ENCODE measurements at places on chromosomes 16 and 17. TPM values are rescaled to one million over a fixed set of nuclear protein-coding genes. Genes with fewer than 3 reads are reported as not detected.

- no peak for DNase-seq
These were observed 116.3 kb upstream of the MAF start for GRCh38 chr16:79716645-79717332.

DNA sequence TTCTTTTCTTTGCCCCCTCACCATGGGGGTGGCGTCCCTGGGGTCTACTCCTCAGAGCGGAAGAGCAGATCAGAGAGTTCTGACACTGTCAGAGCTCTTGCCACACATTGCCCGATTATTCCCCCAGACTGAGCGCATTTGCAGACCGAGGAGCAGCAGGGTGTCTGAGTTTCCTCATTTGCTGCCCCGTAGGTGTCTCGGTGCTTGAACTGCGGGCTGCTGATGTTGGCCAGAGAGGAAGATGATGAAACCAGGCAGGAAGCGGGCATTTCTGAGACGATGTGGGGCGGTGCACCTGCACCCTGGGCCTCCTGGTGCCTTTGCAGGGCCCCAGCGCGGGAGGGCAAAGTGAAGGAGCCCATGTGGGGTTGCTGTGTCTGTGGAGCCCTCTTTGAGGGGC, 55.2 kb downstream of the ARSG start:
- no peak for DNase-seq

- DNase-seq: no peak
These were observed 5.0 kb downstream of the ARHGEF15 start for GRCh38 chr17:8314797-8315763.

GRCh38 chr16:89230255-89230654, 12.8 kb downstream of the ZNF778 start:
- no peak for DNase-seq

DNA sequence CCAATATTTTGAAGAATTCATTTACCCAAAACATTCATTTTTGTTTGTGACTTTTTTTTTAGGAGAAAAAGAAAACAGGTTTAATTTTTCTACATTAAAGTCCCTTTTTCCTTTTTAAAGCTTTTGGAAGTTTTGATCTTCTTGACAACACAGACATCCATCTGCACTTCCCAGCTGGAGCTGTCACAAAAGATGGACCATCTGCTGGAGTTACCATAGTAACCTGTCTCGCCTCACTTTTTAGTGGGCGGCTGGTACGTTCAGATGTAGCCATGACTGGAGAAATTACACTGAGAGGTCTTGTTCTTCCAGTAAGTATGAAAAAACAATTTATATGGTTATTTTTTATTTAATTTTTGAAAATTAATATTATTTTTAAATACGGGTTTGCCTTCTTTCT, 37.2 kb downstream of the SIAH1 start:
- no peak for DNase-seq

DNA sequence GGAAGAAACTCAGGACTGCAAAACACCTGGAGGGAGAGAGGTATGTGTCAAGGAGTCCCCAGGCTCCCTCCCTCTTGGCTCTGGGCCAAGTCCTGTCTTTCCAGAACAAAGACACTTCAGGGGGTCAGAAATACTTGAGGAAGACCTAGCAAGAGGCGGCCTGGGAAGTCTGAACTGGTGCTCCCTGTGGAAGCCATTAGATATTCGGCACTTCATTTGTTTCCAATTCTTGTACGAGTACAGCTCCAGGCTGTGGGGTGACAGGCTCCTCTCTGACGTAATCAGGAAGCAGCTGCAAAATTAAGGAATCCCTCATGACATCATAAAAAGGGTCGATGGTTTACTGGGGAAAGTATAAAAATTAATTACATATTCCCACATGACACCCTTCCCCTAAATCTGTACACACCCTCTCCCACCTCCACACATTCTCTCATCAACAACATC, 108.7 kb downstream of the SMG6 start:
- no peak for DNase-seq

DNA sequence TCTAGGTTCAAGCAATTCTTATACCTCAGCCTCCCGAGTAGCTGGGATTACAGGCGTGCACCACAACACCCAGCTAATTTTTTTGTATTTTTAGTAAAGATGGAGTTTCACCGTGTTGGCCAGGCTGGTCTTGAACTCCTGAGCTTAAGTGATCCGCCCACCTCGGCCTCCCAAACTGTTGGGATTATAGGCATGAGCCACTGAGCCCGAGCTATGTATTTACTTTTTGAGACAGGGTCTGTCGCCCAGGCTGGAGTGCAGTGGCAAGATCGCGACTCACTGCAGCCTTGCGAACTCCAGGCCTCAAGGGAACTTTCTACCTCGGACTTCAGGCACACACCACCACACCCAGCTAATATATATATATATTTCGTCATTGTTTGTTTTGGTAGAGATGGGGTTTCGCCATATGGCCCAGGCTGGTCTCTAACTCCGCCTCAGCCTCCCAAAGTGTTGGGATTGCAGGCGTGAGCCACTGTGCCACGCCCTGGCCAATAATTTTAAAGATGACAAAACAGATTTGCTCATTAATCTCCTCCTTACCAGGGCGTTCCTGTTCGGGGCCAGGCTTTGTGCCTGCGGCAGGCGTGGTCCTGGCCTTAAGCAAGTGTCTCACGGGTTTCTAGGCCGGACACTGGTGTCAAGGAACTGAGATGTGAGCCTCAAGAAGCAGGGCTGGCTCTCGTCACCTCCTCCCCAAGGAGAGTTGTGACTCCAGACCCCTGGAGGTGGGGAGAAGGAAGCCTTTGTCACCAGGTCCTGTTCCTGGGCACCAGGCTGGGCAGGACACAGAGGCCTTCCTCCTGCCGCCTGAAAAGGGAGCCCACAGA, 4.3 kb upstream of the NPW start:
- no peak for DNase-seq

DNA sequence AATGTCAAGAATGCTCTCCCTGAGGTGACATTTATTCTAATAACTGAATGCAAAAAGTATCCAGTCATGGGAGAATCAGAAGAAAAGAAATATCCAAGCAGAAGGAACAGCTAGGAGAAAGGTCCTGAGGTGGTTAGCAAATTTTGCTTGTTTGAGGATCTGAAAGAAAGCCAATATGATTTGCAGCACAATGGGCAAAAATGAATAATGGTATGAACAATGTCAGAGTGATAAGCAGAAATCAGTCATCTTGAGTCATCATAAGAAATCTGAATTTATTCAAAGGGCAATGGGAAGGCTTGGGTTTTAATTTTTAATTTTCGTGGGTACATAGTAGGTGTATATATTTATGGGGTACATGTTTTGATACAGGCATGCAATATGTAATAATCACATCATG, 68.5 kb downstream of the BRIP1 start:
- no peak for DNase-seq

- DNase-seq: no peak
These were observed 66.5 kb downstream of the RBFOX3 start for GRCh38 chr17:79544142-79544914.

DNA sequence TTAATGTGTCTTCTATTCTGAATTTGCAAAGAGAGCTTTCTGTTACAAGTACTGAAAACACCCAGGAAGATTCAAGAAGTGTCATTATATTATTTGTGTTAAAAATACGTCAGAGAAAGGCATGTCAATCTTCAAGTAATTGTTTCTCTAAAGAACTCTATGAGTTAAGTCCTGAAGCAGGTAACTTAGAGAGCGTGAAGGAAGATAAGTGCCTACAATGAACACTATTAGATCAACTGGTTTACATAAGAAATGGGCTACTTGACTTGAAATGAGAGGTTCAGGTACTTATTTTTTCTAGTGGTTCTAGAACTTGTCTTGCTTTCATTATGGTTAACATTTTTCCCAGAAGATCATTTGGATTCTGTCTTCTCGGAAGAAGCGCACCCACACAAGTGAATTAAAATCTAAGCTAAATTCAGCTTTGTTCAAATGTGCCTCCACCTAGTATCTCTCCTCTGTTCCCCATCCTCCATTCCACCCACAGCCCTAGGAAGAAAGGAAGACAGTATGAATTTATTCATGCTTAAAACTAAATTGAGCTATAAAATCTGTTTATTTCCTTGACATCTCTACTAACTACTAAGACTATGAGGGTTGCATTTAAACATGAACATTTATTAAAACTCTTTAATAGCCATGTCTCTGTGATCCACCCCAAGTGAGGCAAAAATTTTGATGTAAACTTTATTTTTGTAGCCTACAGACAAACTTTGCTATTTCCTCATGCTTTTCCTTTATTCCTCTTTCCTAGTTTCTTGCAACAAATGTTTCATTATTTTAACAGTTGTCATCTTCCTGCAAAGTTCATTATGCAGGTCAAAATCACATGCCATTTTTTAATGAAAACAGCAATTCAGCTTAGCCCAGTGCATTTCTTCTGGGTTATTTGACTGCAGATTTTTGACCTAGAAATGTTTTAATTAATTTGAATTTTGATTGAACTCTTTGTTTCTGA, 206.8 kb downstream of the KCNJ2 start:
- no peak for DNase-seq

- DNase-seq: no peak
These were observed 180.7 kb downstream of the PARN start for GRCh38 chr16:14449334-14449733.

DNA sequence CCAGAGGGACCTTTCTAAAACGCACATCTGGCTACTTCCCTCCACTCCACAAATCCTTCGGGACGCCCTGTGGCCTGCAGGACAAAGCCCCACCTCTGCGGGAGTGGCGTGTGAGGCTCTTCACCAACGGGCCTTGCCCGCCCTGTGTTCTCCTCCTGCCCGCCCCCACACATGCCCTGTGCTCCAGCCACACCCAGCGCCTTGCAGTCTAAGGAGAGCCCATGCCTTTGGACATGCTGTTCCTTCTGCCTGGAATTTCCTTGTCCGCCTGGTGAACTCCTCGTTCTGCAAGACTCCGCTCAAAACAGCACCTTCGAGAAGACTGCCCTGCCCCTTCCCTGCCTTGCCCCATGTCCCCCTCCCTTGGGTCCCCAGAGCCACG, 7.4 kb downstream of the ELOB start:
- DNase-seq: no peak

GRCh38 chr16:9091867-9092281, 430 bp downstream of the HAPSTR1 start:
- no peak for DNase-seq

DNA sequence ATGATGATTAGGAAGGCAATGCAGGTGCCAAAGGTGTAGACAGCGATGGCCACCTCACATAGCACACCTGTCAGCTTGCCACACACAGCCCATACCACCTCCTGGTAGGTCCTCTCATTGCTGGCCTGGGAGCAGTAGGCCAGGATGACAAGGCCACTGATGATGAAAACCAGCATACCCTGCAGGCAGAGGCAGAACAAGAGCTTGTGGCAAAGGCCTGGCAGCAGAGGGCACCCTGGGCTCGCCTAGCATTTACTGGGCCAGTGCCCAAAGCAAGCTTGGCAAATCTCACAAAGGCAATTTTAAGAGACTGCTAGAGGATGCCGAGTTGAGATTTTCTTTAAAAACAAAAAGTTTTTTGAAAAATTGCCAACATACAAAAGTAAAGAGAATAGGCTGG, 5.9 kb downstream of the SLC38A7 start:
- no peak for DNase-seq

- DNase-seq: no peak
These were observed 1254.5 kb upstream of the GOT2 start for GRCh38 chr16:59988591-59988990.

GRCh38 chr16:17397499-17397891, 73.3 kb downstream of the XYLT1 start:
- no peak for DNase-seq

DNA sequence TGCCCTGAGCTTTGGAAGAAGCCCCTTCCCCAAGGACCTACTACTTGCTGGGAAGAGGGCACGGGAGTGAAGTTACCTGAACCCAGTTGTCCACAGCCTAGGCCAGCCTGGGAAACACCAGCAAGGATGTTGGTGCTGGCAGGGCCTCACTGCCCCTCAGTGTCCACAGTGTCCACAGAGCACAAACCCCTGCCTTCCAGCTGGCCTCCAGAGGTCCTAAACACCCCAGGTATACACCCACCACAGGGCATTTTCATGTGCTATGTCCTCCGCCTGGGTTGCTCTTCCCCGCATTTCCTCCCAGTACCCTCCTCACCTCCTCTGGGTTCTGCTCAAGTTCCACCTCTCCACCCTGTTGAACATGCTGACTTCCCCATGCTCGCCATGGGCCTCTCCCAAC, 4.2 kb upstream of the PEMT start:
- DNase-seq: no peak

- no peak for DNase-seq
These were observed 581.4 kb downstream of the CDH11 start for GRCh38 chr16:64540434-64540833.

DNA sequence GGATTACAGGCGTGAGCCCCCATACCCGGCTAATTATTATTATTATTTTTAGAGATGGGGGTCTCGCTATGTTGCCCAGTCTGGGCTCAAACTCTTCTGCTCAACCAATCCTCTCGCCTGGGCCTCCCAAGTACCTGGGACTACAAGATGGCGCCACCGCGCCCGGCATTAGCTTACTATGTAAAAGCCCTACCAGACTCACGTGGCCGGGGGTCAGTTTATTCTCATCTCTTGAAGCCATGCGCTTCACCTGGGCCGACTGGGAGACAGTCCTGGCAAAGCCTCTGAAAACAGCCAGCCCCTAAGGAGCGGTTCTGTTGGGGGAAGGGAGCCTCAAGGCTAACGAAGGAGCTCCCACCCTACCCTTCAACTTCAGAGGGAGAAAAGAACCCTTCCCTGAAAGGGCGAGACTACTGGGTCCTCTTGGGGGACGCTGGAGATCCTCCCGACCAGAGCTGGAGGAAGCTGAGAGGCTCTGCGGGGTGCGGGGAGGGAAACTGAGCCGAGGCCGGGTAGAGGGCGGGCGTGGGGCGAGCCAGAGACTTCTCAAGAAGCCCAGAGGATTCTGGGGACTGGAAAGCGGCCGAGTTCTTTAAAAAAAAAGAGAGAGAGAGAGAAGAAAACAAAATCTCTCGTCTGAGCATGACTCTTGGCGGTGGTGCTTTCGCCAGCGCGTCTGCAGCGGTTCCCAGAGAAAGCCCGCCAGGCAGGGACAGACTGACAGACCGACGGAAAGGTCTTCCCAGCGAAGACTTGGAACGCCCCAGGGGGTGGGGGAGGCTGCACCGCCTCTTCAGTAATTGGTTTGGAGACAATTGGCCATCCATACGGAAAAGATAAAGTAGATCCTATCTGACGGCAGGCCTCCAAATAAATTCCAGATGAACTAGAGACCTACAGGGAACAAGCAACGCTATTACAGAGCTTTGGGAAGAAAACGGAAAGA, 5.6 kb upstream of the TUBG2 start:
- peak; percentile 31 for DNase-seq

The CDH13 gene
- 16.2 TPM for polyA plus RNA-seq

The NCBP3 gene
- 62.9 TPM for polyA plus RNA-seq

The CDR2L gene
- 7.7 TPM for polyA plus RNA-seq

The CD300A gene
- 1.3 TPM for polyA plus RNA-seq

The OR3A3 gene
- 0.06 TPM for polyA plus RNA-seq

The GNG13 gene
- not detected for polyA plus RNA-seq

The CCDC200 gene
- 6.2 TPM for polyA plus RNA-seq

The ASIC2 gene
- 3.3 TPM for polyA plus RNA-seq

The ZNF768 gene
- polyA plus RNA-seq: 51.7 TPM

The LITAFD gene
- not detected for polyA plus RNA-seq

The AURKB gene
- 33.0 TPM for polyA plus RNA-seq

The MAF gene
- 44.6 TPM for polyA plus RNA-seq

The TERB1 gene
- not detected for polyA plus RNA-seq

The ANKRD40 gene
- polyA plus RNA-seq: 47.2 TPM

The RPAIN gene
- 56.9 TPM for polyA plus RNA-seq

The ELMO3 gene
- polyA plus RNA-seq: 4.3 TPM

The HNF1B gene
- 112 TPM for polyA plus RNA-seq
